A549 treated with RU486 at 1 μM for 4 hours (cell line): ENCODE measurements at places on chromosomes 7 and 10. TPM values are rescaled to one million over a fixed set of nuclear protein-coding genes. Genes with fewer than 3 reads are reported as not detected.

Gene SLC26A5
- not detected in 5 replicates for total RNA-seq

Gene CYP2E1
- 0.18 to 0.35 TPM (median 0.22 TPM) in 5 replicates for total RNA-seq

Gene PLCE1
- 5.1 to 6.2 TPM (median 5.6 TPM) in 5 replicates for total RNA-seq

Gene ZNF425
- total RNA-seq: 1.1 to 2.4 TPM (median 1.4 TPM) in 5 replicates

Gene FMC1
- 15.8 to 39.1 TPM (median 30.3 TPM) in 5 replicates for total RNA-seq

Gene HMX3
- total RNA-seq: 0.12 TPM in 1 of 5 replicates, not detected in the others

Gene MMD2
- not detected in 5 replicates for total RNA-seq

Gene ITPRID1
- not detected in 5 replicates for total RNA-seq

Gene ATRNL1
- 0.14 to 0.78 TPM (median 0.29 TPM) in 5 replicates for total RNA-seq

Gene AVL9
- total RNA-seq: 25.1 to 36.5 TPM (median 26.5 TPM) in 5 replicates

Gene SFTPA1
- total RNA-seq: not detected in 5 replicates

Gene ZNRF2
- 4.1 to 8.2 TPM (median 7.3 TPM) in 5 replicates for total RNA-seq

Gene CYP2C19
- not detected in 5 replicates for total RNA-seq

Gene OPN1SW
- not detected in 5 replicates for total RNA-seq

Gene GLI3
- 0.15 to 0.47 TPM (median 0.21 TPM) in 5 replicates for total RNA-seq
